ENCODE measurements at places on chromosomes 2 and 18. TPM values are rescaled to one million over a fixed set of nuclear protein-coding genes. Genes with fewer than 3 reads are reported as not detected.
A peak's percentile ranks its signal among the peaks of the same experiment; 100 is the strongest.

GRCh38 chr2:240892356-240892755 is 3.6 kb downstream of the MAB21L4 start:
- no peak for DNase-seq
- H3K4me3 ChIP-seq, result no peak overlapping the region
- no peaks in the 10 kb centered on the region for H3K27me3 ChIP-seq
- no peaks in the 10 kb centered on the region for H3K36me3 ChIP-seq

The COL5A2 gene
- total RNA-seq, result 163 TPM

The SFTPB gene
- total RNA-seq, result not detected

- H3K27ac ChIP-seq, result no peak overlapping the region
- H3K4me1 ChIP-seq, result peaks cover 8% of the 10 kb centered on the region
- no peak for DNase-seq
Measured at GRCh38 chr2:54728669-54729120, 5.2 kb downstream of the EML6 start.

The MAL gene
- total RNA-seq, result 19.5 TPM

DNA sequence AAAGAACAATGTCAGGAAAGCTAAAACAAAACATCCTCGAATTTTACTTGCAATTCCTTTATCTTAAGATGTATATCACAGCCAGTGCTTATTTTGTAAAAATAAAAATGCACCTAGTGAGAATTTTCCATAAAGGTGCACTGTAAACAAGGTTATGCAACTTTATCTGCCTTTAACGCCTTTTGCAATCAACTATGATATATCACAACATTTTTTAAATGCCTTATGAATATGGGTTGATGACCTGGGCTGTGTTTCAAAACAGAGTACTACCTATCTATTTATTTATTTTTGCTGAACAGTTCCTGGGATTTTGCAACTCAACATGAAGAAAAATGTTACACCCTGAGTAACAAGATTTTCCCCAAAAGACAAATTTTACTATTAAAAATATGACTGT is 869.8 kb downstream of the CPS1 start:
- H3K4me1 ChIP-seq, result no peaks in the 10 kb centered on the region
- no peak for DNase-seq
- no peaks in the 10 kb centered on the region for H3K27me3 ChIP-seq

DNA sequence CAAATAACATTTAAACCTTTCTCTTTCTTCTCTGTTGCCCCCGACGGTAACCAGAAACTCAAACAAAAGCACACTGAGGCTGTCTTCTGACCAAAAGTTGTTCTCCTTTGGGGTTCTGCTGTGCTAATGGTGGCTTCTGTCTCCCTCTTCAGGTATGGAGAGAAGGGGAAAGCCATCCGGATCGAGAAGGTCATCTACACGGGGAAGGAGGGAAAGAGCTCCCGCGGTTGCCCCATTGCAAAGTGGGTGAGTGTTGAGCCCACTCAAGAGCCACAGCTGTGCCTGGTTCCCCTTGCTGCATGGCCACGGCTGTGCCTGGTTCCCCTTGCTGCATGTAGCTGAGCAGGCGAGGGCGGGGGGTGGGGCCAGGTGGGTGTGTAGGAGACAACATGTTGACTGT is 67.4 kb downstream of the BOLA3 start:
- H3K4me3 ChIP-seq, result no peak overlapping the region
- H3K27me3 ChIP-seq, result no peaks in the 10 kb centered on the region
- no peak for DNase-seq
- H3K4me1 ChIP-seq, result peaks cover 3% of the 10 kb centered on the region

The ACOXL gene
- total RNA-seq, result 0.06 TPM

- H3K4me3 ChIP-seq, result no peak overlapping the region
- peaks cover 4% of the 10 kb centered on the region for H3K4me1 ChIP-seq
- H3K36me3 ChIP-seq, result no peaks in the 10 kb centered on the region
- DNase-seq, result no peak
- H3K27me3 ChIP-seq, result no peaks in the 10 kb centered on the region
Measured at GRCh38 chr2:200321780-200322534, 15.5 kb downstream of the SPATS2L start.

GRCh38 chr18:36195427-36196122 is 8.3 kb downstream of the MOCOS start:
- DNase-seq, result no peak
- H3K27ac ChIP-seq, result no peak overlapping the region
- no peaks in the 10 kb centered on the region for H3K4me1 ChIP-seq

- H3K27me3 ChIP-seq, result no peaks in the 10 kb centered on the region
- peaks cover 4% of the 10 kb centered on the region for H3K4me1 ChIP-seq
- no peak overlapping the region for H3K4me3 ChIP-seq
- H3K36me3 ChIP-seq, result no peaks in the 10 kb centered on the region
- no peak overlapping the region for H3K27ac ChIP-seq
- DNase-seq, result no peak
Measured at GRCh38 chr2:234670052-234670451, 173.2 kb upstream of the ARL4C start.

DNA sequence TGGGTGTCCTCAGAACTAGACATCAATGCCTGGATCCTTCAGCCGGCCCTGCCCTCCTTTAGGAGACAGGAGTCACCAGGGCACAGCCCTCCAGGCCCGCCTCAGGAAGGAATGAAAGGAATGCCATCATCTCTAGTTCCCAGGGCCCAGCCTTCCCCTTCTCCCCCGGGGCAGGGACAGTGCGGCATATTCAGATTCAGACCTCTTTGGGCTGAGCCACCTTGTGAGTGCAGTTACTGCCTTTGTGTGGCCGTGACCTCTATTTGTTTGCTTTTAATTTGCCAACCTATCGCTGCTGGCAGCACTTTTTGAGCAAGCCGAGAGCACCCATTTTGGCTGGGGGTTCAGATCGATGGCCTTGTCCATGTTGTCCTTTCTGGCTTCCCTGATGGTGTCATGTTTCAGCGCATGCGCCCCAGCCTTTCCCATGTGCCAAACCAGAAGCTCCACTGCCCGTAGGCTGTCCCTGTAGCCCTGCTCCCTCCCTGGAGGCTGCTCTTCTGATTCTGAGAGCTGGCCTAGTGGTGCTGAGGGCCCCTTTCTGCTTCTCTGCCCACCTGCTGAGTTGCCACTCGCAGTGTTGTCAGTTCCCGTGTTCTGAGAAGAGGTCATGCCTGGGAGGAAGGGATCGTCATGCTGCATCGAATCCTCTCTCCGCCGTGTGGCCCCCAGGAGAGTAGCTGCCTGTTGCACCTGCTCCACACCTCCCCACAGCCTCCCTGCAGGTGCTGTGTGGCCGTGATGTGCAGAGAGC is 10.9 kb downstream of the ANKRD23 start:
- H3K27me3 ChIP-seq, result no peaks in the 10 kb centered on the region
- peak overlapping the region; percentile 10 for H3K27ac ChIP-seq
- peaks cover 57% of the 10 kb centered on the region for H3K36me3 ChIP-seq
- no peak overlapping the region for H3K4me3 ChIP-seq

DNA sequence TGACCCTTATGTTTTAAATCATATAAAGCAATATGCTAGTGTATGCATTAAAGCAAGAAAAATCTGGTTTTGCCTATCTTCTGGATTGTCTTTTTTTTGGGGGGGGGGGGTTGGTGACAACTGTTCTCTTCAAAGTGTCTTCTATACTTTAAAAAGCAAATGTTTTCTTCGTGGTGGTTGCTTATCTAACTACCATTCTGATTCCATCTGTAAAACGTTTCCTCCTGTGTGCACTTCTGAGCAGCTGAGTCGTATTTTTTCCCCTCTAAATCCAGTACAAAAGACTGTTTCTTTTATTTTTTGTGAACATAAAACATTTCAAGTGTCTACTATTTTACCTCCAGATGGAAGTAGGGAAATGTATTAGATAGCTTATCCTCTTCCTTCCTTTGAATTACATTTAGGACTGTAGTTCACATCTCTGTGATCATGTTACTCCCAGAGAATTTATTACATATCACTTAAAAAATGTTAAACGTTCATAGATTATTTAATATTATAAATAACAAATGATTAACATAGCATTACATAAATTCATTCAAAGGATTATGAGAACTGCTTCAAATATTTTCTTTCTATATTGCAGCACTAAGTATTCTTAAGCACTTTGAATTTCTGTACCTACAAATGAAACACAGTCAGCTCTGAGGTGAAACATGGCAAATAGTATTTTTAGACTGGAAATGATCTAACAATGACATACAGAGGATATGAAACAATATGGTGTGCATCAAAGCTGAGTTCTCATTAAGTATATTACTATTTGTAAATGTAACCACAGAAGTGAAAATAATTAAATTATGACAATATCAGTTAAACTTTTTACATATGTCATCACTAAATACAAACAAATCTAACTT is 56.4 kb downstream of the SCN3A start:
- no peaks in the 10 kb centered on the region for H3K4me1 ChIP-seq
- no peak overlapping the region for H3K27ac ChIP-seq
- H3K36me3 ChIP-seq, result peaks cover 3% of the 10 kb centered on the region
- H3K4me3 ChIP-seq, result no peak overlapping the region
- no peaks in the 10 kb centered on the region for H3K27me3 ChIP-seq

- H3K4me1 ChIP-seq, result no peaks in the 10 kb centered on the region
- H3K4me3 ChIP-seq, result no peak overlapping the region
- no peaks in the 10 kb centered on the region for H3K27me3 ChIP-seq
- H3K27ac ChIP-seq, result no peak overlapping the region
Measured at GRCh38 chr18:21484851-21485636, 115.5 kb downstream of the ESCO1 start.

DNA sequence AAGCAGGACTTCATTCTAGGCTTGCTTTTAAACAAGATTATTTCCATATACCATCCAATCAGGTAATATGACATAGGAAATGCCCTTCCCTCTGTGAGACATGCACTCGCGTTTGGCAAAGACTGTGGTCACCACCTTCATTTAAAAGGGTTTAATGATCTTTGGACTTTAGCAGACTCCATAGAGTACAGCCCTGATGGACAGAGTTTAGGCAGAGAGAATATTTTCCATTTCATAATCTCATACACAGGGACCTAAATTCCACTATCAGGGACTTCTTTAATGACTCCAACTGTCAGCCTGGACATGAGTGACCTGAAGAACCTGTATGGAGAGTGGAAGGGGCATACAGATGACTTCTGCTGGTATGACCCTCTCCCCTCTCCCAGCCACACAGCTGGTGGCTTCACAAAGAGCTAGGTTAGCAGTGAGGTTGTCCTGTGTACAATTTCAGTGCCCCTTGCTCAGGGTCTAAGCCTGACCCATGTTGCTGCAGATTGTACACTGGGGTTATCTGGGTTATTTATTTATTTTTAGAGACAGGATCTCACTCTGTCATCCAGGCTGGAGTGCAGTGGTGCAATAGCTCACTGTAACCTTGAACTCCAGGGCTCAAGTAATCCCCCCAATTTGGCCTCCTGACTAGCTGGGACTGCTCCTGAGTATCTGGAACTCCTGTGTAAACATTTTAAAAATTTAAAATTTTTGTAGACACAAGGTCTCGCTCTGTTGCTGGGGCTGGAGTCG is 59.2 kb downstream of the PTPRM start:
- no peak for DNase-seq
- H3K27me3 ChIP-seq, result no peaks in the 10 kb centered on the region
- no peak overlapping the region for H3K4me3 ChIP-seq
- no peaks in the 10 kb centered on the region for H3K4me1 ChIP-seq

The FBXO48 gene
- 1.3 TPM for total RNA-seq

The CACNB4 gene
- total RNA-seq, result 22.3 TPM

The UGT1A10 gene
- total RNA-seq, result not detected

- H3K4me1 ChIP-seq, result peaks cover 12% of the 10 kb centered on the region
- no peak overlapping the region for H3K4me3 ChIP-seq
- no peak overlapping the region for H3K27ac ChIP-seq
- H3K27me3 ChIP-seq, result no peaks in the 10 kb centered on the region
- peaks cover 3% of the 10 kb centered on the region for H3K36me3 ChIP-seq
- DNase-seq, result no peak
Measured at GRCh38 chr2:196516564-196516963, 123.0 kb upstream of the CCDC150 start.

DNA sequence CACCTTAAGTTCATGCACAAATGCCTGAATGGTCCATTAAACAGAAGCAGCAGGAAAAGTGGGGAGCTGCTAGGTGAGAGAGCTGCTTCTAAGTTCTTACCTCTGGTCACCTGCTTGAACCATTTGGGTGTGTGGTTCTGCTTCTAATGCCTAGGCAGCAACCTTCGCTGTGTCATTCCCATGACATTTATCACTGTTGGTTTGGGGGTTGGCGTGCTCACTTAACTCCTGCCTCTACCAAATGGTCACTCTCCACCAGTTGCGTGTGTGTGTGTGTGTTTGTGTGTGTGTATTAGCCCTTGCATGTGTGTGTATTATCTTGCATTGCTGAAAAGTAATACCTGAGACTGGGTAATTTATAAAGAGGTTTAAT is 56.2 kb downstream of the NCAPH start:
- DNase-seq, result no peak
- no peak overlapping the region for H3K27ac ChIP-seq
- no peaks in the 10 kb centered on the region for H3K36me3 ChIP-seq
- no peak overlapping the region for H3K4me3 ChIP-seq

DNA sequence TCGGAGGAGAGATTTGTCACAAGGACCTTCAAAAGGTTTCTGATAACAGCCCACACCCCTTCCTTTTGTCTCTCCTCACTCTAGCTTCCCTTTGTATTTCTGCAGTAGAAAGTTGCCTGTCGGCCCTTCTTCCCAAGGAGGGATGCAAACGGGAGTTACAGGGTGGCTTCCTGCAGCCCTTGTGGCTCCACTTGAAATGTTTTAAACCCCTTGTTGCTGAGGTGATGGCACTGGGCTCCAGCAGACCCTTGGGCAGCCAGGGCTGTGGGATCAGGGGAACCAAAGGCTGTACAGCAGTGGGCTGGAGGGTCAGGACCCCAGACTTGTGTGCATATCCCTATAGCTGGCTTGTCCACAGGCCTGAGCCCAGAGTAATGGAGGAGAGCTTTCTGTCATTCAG is 62.1 kb downstream of the COA5 start:
- H3K27ac ChIP-seq, result no peak overlapping the region
- H3K27me3 ChIP-seq, result no peaks in the 10 kb centered on the region
- DNase-seq, result no peak
- peaks cover 72% of the 10 kb centered on the region for H3K36me3 ChIP-seq
- H3K4me3 ChIP-seq, result no peak overlapping the region

DNA sequence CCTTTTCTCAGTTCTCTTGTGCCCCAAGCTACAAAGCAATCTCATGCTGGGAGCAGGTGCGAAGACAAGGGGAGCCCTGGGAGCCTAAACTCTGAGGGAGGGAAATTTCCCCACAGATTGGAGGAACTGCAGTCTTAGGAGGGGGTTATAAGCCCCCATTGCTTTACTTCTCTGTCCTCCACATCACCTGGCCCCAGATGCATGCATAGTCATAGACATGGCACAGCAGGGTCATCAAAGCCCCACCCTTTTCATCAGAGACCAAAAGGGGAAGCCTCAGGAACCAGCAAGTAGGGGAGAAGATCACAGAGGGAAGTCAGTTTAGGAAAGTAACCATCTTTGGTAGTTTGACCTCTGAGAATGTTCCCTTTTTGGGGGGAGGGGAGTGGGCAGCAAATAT is 33.7 kb downstream of the LANCL1 start:
- H3K27ac ChIP-seq, result no peak overlapping the region
- no peak for DNase-seq
- peaks cover 2% of the 10 kb centered on the region for H3K36me3 ChIP-seq
- H3K4me3 ChIP-seq, result no peak overlapping the region
- no peaks in the 10 kb centered on the region for H3K27me3 ChIP-seq

GRCh38 chr18:79599441-79599931 is 80.1 kb upstream of the CTDP1 start:
- DNase-seq, result peak; percentile 66
- H3K27me3 ChIP-seq, result no peaks in the 10 kb centered on the region
- H3K4me1 ChIP-seq, result peaks cover 11% of the 10 kb centered on the region
- no peaks in the 10 kb centered on the region for H3K36me3 ChIP-seq
- no peak overlapping the region for H3K4me3 ChIP-seq

The CHRND gene
- 0.10 TPM for total RNA-seq

The APCDD1 gene
- total RNA-seq, result 94.7 TPM

GRCh38 chr2:57602733-57603132 is 443.9 kb upstream of the VRK2 start:
- DNase-seq, result no peak
- H3K4me3 ChIP-seq, result no peak overlapping the region
- H3K36me3 ChIP-seq, result no peaks in the 10 kb centered on the region
- no peaks in the 10 kb centered on the region for H3K4me1 ChIP-seq
- no peaks in the 10 kb centered on the region for H3K27me3 ChIP-seq
- H3K27ac ChIP-seq, result no peak overlapping the region

The PAIP2B gene
- 42.3 TPM for total RNA-seq

Measured in spinal cord (tissue), 10 donors.